Stimulated activated naive B cell treated with anti-CD40 and anti-IgM and Interleukin-4, amounts not matched to agents 10 μg/mL and 1 μg/mL and 100 μg/mL, for 72 hours (primary cell): ENCODE measurements at places on chromosomes 6 and 20.

DNA sequence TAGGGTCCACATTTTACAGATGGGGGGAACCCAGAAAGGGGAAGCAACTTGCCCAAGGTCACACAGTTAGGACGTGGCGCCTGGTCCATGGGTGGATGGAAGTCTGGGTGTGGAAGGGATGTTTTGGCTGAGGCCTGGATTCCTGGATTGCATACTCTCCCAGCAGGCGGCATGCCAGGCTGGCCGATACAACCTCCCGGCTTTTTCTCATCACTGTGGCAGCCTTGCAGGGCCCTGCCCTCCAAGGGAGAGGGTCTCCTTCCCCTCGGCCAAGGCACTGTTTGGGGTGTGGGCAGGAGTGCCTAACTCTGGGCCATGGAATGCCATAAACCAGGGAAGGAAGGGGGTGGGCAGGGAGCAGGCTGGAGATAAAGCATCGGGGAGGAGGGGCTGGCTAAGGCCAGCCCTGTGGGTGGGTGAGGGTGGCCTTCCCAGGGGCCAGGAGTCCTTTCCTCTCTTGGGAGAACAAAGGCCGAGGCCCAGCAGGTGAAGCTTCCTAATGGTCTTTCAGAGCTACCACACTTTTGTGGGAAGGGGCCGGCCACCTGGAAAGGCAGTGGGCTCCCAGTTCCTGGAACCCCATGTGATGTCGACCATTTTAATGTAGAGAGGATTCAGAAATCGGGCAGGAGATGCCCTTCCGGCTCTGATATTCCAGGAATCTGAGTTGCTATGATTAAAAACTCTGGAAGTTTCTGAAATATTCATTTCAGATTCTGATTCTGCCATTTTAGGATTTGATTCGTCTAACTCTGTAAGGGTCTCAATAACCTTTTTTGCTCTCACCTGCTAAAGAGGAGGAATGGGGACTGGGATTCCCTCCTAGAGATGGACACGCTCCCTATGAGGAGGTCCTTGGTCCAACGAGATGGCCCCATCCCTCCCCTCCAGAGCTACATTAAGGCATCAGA lies 4.2 kb downstream of the FOXS1 start:
- no peak overlapping the region for H3K27ac ChIP-seq
- H3K4me1 ChIP-seq: peaks cover 9% of the 10 kb centered on the region
- no peaks in the 10 kb centered on the region for H3K27me3 ChIP-seq
- no peak overlapping the region for H3K4me3 ChIP-seq

DNA sequence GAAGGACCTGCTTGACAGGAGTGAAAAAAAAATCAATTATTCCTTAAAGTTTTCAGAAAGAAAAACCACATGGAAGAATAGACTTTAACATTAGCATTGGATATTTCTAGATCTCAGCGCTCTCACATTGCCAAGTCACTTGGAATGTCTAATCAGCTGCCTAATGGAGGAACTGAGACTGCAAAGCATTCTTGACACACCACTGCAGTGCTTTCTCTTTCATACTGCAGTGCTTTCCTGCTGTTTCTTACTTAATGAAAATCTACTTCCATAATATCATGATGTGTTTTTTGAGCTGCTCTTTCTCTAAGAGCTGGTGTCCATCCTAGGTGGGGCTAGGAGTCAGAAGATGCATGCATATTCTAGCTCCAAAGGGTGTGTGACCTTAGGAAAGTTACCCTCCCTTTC lies 20.4 kb upstream of the MCM3 start:
- peak overlapping the region; percentile 66 for H3K4me3 ChIP-seq
- H3K36me3 ChIP-seq: peaks cover 4% of the 10 kb centered on the region
- H3K4me1 ChIP-seq: peaks cover 77% of the 10 kb centered on the region
- DNase-seq: no peak
- peak overlapping the region; percentile 94 for H3K27ac ChIP-seq

DNA sequence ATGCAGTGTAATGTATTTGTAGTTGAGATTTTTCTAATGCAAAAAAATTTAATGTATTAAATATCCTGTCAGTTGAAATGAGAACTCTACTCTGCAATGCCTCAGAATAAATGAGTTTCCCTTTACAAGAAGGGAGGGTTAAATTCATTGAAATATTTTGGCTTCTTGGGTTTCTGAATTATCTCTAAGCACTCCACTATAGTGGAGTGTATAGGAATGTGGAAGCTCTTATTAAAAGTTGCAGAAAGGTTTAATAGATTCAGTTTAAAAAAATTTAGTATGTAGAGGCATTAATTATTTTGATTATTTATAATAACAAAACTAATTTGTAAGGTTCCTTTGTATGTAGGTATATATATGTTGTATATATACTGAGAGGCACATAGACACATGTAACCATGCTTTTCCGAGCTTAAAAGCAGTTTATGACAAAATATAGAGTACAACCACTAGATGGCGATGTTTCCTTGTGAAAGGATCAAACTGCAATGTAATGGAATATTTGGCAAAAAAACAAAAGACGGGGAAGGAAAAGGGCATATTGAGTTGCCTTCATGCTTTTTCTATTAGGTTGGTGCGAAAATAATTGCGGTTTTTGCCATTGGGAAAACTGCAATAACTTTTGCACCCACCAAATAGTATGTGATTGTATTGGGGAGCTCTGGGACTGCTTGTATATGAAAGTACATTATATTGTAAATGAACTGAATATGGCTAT lies 144.2 kb downstream of the MYO6 start:
- no peaks in the 10 kb centered on the region for H3K4me1 ChIP-seq
- peaks cover 5% of the 10 kb centered on the region for H3K27me3 ChIP-seq
- H3K36me3 ChIP-seq: no peaks in the 10 kb centered on the region
- no peak overlapping the region for H3K27ac ChIP-seq
- no peak overlapping the region for H3K4me3 ChIP-seq

DNA sequence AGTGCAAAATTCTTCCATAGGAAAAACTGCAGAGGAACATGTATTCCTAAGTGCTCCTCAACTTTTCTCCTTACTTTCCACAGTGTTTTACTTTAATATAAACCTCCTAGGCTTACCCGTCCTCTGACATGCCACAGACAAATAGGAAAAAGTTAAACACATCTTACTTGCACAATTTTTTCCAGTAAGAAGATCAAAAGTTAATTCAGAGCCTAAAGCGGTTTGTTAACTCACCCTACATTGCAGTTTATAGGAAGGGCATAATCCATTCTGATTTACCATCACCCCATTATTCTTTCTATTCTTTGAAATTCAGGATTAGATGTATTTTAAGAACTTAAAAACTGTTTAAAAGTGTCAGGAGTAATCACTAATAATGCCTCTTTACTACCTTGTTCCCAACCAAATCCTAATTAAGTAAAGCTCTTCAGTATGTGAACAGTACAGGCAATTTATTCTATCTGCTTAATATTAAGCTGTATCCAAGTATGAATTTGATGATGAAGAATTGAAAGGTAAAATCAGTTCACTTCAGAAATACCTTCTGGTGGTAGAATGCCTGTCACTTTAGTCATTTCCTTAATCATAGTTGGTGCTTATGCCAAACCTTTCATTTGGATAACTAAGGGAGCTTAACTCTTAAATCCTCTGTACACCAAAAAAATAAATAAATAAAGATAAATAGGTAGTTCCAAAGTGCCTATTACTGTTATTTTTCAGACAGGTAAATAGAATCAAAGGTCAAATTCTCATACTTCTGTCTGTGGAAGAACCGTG lies 292.0 kb downstream of the ALDH8A1 start:
- no peaks in the 10 kb centered on the region for H3K4me1 ChIP-seq
- no peaks in the 10 kb centered on the region for H3K36me3 ChIP-seq

DNA sequence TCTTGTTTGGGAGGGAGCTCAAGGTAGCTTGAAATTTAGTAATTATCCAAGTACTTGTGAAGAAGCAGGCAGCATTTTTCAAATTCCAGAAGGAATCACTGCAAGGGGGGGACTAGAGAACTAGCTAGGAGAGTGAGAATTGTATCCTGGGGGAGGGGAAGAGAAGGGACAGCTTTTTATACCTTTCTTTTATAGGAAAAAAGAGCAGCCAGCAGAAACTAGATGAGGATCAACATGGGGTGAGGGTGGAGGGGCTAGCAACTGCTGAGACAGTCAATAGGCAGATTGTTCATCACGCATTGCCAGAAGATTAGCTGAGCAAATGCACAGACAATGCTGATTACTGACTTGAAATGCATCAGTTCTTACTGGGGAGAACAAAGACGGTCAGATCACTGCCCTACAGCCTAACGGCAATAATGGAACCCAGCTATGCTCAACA lies 514.3 kb upstream of the CITED2 start:
- no peaks in the 10 kb centered on the region for H3K36me3 ChIP-seq
- no peak overlapping the region for H3K27ac ChIP-seq
- no peaks in the 10 kb centered on the region for H3K27me3 ChIP-seq

DNA sequence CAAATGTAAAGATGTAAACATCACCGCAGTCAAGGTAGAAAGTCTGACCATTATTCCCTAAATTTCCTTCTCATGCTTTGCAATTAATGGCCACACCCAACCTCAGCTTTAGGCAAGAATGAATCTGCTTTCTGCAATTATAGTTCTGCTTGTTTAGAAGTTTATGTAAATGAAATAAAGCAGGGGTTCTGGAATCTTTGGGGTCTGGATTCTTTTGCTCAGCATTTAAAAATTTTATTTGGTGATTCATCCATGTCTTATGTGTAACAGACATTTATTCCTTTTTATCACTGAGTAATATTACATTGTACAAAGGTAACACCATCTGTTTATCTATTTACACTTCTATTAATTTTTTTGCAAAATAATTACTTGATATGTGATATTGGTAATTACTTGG lies 613.6 kb downstream of the UTRN start:
- H3K4me1 ChIP-seq: no peaks in the 10 kb centered on the region
- no peaks in the 10 kb centered on the region for H3K36me3 ChIP-seq
- H3K4me3 ChIP-seq: no peak overlapping the region
- DNase-seq: no peak
- no peak overlapping the region for H3K27ac ChIP-seq

- no peak for DNase-seq
- peaks cover 5% of the 10 kb centered on the region for H3K27me3 ChIP-seq
- H3K4me3 ChIP-seq: no peak overlapping the region
- no peak overlapping the region for H3K27ac ChIP-seq
These were observed 132.1 kb downstream of the ZDHHC14 start for GRCh38 chr6:157513004-157513603.

DNA sequence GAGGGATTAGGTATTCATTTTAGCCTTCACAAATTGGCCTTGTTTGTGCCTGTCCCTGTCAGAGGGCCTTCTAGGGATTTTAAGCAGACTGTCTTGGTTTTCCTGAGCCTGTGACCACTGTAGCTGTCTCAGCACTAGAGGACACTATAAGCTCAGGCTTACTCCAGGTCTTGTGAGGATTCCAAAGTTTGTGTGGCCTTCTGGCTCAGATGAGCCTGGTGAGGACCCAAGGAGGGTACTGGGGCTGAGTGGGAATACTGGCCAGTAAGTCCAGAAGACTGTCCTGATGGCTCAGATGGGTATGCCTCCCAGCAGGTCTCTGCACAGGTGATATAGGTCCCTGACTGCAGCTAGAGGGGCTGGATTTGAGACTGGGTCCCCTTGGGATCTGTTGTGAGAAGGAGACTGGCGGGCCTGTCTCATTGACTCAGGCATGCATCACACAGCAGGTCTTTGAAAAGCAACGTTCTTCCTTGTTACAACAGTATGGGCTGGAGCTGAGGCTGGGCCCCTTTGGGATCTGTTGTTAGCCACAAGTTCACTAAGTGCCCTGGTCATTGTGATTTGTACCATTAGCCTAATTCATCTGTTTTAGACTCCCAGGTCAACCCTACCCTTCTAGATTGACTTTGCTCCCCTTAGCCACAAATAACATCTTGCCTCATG lies 26.3 kb upstream of the TFB1M start:
- DNase-seq: no peak
- peaks cover 16% of the 10 kb centered on the region for H3K36me3 ChIP-seq
- peaks cover 21% of the 10 kb centered on the region for H3K4me1 ChIP-seq
- no peaks in the 10 kb centered on the region for H3K27me3 ChIP-seq

DNA sequence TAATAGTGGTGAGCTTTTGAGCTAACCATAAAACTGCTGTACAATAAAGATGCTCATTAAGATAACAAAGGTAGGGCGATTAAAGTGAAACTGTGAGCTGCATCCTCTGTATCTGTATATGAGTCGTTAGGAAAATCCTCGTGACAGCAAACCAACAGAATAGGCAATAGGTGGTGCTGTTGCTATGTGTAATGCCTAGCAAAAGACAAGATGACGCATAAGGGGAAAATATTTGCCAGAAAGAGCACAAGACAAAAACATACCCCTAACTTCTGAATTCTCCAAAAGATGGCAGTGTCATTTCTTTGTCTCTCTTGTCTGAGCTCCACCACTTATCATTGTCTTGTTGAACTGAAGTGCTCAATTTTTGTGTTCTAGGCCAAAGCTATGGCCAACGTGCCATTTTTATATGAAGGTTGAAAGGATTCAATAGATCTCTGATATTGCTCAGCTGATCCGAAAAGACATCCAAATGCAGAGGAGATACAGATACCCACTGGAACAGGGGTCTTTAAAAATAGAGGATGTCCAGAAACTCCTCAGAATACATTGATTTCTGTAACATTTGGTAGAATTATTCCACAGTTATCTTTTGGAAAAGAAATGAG lies 56.3 kb upstream of the ANKEF1 start:
- peak; percentile 51 for DNase-seq
- H3K4me1 ChIP-seq: no peaks in the 10 kb centered on the region
- no peaks in the 10 kb centered on the region for H3K36me3 ChIP-seq
- no peak overlapping the region for H3K4me3 ChIP-seq

GRCh38 chr20:21031666-21032065 lies 74.5 kb downstream of the LINC00237 start:
- H3K4me1 ChIP-seq: no peaks in the 10 kb centered on the region
- no peak overlapping the region for H3K27ac ChIP-seq
- H3K27me3 ChIP-seq: peaks cover 42% of the 10 kb centered on the region
- DNase-seq: no peak
- H3K4me3 ChIP-seq: no peak overlapping the region
- H3K36me3 ChIP-seq: no peaks in the 10 kb centered on the region
